Activated T-helper 1 cell treated with anti-CD3 and anti-CD28 coated beads, Interleukin-2, amount 50 U/mL, for 16 hours (primary cell): ENCODE measurements at places on chromosomes 13 and 19.

DNA sequence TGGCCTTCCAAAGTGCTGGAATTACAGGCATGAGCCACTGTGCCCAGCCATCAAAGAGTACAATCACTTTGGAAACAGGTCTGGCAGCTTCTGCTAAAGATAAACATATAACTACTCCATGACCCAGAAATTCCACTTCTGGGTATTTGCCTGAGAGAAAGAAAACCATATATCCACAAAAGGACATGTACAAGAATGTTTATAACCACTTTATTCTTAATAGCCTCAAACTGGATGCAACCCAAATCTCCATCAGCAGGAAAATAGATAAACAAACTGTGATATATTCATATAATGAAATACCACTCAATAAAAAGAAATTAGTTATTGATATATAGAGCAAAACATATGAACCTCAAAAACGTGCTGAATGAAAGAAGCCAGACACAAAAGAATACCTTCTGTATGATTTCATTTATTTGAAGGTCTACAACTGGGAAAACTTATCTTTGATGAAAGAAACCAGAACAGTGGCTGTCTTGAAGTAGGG is 40.5 kb downstream of the TEX26 start:
- DNase-seq: no peak

- no peak for DNase-seq
Measured at GRCh38 chr19:45442778-45443461, 19.2 kb upstream of the ERCC1 start.

GRCh38 chr19:41328157-41328841 is 18.3 kb downstream of the CCDC97 start:
- no peak for DNase-seq

DNA sequence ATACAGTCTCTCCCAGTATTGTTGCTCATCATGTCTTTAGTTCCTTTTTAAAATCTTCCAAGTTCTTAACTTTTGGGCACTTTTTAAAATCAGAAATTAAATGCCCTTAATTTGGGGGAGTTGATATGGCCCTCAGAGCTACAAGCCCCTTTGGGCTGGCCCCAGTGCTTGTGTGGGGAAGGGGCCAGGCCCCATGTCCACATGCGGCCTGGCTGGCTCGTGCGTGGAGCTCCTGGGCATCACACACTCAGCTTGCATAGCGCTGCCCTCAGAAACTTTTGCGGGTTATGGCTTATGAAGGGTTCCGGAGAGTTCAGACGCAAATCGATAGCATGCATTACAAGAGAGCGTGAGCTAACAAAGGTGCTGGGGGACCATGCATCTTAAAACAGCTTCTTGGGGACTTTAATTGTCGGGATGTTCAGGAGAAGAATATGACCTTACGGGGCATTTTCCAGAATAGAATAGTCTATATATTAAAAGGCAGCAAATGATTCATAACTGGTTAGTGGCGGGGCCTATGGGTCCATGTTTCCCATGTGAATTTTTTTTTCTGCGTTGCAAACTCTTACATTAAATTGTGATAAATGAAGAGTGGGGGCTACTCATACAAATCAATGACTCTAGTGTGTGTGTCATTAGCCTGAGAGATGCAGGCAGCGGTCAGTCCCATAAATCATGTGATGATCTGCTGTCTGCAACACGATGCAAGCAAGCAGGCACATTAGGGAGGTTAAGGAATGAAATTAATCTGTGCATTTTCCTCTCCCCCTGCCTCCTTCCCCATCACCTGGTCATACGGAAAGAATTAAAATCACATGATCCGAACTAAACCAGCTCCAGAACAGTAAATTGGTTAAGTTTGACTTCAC is 185.8 kb upstream of the TSHZ3 start:
- DNase-seq: no peak

- DNase-seq: no peak
Measured at GRCh38 chr13:44230071-44230470, 143.6 kb upstream of the SERP2 start.

- no peak for DNase-seq
Measured at GRCh38 chr13:100129605-100130004, 40.7 kb downstream of the PCCA start.

DNA sequence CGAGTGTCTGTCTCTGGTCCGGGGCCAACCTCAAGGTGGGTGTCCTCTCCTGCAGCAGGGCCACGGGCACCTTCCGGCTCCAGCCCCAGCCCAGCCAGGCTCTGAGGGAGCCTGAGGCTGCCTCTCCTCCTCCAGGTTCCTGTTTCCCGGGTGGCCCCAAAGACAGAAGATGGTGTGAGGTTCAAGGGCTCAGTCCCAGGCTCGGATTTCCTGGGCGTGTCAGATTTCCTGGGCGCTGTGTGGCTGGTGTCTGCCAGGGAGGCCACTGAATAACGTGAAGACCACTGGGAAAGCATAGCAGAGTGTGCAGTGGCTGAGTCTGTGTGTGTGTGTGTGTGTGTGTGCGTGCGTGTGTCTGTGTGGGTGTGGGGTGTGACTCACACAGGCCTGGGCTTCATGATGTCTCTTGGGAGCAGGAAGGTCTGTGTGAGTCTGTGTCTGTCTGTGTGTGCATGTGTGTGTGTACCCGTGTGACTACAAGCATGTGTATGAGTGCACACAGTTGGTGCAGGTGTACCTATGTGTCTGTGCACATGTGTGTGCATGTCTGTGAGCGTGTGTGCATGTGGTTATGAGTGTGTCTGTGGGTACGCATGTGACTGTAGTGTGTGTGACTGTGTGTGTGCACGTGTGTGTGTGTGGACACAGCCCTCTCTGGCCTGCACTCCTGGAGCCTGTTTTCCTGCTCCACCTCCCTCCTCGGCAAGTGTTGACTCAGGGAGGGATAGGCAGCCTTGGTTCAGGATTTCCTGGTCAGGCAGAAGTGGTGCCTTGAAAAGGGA is 28.3 kb downstream of the CEBPA start:
- no peak for DNase-seq

DNA sequence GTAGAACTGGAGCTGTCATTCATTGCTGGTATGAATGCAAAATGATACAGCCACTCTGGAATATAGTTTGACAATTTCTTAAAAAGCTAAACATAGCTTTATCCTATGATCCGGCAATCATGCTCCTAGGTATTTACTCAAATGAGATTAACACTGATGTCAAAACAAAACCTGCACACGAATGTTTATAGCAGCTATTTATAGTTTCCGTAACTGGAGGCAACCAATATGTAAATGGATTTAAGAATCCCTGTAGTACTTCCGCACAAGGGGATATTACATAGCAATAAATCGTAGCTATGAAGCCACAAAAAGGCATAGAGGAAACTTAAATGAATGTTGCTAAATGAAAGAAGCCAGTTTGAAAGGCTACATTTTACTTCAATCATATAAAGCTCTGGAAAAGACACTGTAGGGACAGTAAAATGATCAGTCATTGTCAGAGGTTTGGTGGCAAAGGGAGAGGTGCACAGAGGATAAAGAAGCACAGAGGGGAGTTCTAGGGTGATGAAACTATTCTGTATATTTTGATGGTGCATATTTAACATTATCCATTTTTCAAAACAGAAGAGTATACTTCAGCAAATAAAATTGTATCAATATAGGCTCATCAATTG is 1893.0 kb upstream of the PCDH20 start:
- no peak for DNase-seq
